ENCODE measurements at places on chromosomes 16 and 17.

GRCh38 chr17:19004421-19005136 lies at the start of gene FAM83G:
TSS of gene FAM83G (minus strand) at chr17:19004764. CDS start at chr17:19004041, 723 bp downstream.
- DNase-seq = peak; percentile 32

- no peak for DNase-seq
Observed at GRCh38 chr17:29237476-29238132, 9.1 kb upstream of the CRYBA1 start.

DNA sequence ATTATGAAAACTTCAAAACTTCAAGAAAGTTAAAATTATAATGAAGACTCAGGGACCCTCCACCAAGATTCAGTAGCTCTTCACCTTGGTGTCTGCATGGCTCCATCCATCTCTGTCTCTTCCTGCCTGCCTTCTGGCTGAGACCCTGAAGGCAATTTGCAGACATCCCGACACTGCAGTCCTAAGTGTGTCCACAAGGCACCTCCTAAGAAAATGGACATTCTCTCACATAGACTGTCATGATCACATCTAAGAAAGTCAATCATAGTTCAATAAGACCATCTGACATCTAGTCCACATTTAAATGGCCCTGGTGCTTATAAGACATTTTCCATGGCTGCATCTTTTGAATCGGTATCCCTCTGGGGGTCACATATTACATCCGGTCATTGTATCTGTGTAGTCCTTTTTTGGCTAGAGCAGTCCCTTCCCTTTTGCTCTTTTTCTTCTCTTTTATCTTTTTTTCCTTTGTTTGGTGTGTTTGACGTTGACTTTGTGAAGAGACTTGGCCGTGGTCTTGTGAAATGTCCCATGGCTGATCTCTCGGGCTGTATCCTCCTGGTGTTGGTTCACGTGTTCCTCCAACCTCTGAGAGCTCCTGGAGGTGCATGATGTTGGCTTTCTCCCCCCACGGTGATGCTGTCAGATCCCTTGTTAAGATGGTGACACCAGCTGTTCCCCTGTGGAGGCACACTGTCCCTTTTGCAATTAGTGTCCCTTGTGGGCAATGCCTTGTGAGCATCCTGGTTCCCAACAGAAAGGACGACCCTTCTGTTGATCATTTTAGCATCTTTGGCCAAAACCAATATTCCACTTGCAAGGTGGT lies 5.0 kb upstream of the TNFRSF13B start:
- no peak for DNase-seq

- no peak for DNase-seq
Observed at GRCh38 chr16:13944816-13945215, 24.9 kb downstream of the ERCC4 start.

DNA sequence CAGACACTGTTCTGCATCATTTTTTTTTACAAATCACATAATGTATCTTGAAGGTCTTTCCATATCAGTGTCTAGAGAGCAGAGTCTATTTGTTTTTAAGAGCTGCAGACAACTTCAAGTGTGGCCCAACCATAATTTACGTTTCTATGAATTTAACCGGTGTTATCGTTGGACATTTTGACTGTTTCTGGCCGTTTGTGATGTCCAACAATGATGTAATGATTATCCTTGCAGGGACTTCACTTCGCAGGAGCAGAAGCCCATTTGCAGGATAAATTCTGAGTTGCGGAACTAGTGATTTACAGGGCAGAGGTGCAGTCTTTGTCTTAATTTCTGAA lies 26.9 kb upstream of the HLF start:
- no peak for DNase-seq

GRCh38 chr17:44424828-44425461 lies 35.5 kb upstream of the ITGA2B start:
- DNase-seq = no peak

DNA sequence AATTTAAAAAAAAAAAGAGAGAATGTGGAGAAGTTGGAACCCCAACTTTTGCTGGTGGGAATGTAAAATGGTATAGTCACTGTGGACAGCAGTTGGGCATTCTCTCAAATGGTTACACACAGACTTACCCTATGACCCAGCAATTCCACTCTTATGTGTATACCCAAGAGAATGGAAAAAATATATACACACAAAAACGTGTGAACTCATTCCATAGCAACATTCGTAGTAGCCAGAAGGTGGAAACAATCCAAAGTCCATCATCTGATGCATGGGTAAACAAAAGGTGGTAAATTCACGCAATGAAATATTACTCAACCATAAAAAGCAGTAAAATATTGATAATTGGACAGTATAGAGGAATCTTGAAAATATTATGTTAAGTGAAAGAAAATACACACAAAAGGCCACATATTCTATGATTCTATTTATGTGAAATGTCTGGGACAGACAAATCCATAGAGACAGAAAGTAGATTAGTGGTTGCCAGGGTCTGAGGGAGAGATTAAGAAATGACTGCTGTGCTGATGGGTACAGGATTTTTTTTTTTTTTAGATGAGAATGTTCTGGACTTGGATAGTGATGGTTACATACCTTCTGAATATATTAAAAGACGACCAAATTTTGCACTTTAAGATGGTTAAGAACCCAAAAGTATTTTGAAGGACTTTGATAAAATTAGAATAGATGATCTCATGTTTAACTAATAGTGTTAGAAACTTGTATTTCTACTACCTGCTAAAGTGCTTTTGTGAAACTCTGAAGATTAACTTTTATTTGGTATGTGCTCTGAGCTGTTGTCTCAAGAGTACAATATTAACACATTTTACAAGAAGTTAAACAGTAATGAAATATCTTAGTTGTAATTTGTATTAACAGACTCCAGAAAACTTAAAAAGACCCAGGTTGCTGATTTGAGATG lies 60.9 kb downstream of the MRTFB start:
- no peak for DNase-seq

DNA sequence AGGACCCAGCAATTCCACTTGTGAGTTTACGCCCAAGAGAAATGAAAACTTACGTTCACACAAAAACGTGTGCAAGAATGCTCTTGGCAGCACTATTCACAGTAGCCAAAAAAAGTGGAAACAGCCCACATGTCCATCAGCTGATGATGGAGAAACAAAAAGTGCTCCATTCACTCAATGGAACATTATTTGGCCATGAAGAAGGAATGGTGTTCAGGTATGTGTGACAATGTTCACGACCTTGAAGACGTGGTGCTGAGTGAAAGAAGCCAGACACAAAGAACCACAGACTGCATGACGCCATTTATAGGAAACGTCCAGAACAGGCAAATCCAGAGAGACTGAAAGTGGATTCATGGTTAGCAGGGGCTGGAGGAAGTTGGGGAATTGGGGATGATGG lies 84.9 kb downstream of the ZDHHC7 start:
- no peak for DNase-seq

DNA sequence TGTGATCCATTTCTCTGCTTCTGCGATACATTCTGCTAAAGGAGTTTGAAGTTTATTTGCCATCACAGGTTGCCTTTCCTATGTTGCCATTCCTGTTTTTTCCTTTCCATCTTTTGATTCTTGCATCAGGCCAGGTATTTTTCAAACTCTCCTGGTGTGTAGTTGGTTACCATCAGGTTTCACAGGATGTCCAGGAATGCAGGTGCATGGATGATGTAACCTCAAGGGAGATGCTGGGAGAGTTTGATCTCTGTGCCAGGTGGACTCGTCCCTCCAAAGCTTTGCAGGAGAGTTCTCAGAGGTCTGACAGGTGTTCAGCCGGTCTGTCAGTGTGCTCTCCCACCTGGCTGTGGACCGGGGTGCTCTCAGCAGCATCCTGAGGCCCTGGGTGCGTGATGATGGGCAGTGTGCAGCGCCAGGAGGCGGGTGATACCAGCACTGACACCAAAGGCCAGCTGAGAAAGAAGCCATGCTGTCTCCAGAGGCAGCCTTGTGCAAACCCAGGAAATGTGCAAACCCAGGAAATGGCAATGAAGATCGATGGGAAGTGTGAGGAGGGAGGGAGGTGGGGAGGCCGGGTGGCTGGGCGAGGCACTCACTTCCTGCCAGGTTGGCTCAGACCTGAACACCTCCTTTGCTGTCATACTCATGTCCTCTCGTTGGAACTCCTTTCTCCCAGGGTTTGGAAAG lies 1.7 kb downstream of the ATP2C2 start:
- no peak for DNase-seq

- no peak for DNase-seq
Observed at GRCh38 chr17:82400830-82401229, 17.3 kb upstream of the HEXD start.

GRCh38 chr16:49899991-49900695 lies 44.2 kb upstream of the ZNF423 start:
- no peak for DNase-seq

DNA sequence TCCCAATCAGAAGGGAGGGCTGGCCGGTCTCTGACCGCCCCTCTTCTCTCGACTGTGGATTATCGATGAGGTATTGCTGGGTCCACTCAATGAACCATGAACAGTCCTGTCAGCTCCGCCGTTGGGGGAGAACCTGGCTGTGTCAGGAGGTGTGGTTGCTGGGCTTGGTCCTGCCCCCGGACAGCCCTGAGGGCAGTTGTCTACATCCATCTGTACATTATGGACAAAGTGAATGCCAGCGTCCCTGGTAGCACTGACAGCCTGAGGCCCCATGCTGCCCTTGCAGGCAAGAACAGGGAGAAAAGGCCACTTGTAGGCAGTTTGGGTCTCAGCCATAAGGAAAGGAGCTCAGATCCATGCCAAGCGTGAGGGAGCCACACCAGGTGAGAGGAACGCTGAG lies 38.9 kb downstream of the ST3GAL2 start:
- DNase-seq = no peak

DNA sequence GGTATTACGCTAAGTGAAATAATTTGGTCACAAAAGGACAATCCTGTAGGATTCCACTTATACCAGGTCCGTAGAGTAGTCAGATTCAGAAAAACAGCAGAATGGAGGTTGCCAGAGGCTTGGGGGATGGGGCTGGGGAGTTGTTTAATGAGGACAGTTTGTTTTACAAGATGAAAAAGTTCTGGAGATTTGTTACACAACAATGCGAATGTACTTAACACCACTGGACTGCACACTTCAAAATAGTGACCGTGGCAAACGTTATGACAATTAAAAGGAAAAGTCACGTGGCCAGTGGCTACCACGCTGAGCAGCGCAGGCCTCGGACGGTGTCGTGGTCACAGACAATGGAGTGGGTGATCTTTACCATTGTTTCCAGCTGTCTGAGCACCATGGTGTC lies 338.1 kb downstream of the SEC14L1 start:
- no peak for DNase-seq

DNA sequence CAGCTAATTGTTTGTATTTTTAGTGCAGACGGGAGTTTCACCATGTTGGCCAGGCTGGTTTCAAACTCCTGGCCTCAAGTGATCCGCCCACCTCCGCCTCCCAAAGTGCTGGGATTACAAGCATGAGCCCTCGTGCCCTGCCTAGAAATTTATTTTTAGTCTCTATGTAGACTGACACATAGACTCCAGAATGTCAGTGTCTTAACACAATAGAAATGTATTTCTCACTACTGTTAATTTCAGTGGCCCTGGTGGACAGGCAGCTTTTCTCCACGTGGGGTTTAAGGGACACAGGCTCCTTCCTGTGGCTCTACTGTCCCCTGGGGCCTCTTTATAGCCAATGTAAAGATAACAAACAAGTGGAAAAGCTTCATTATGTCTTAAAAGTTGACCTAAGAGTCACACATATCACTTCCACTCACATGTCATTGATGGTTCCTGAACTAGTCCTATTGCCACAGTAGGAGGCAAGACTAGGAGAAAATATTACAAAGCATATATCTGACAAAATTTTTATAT lies 43.8 kb downstream of the COPRS start:
- no peak for DNase-seq

DNA sequence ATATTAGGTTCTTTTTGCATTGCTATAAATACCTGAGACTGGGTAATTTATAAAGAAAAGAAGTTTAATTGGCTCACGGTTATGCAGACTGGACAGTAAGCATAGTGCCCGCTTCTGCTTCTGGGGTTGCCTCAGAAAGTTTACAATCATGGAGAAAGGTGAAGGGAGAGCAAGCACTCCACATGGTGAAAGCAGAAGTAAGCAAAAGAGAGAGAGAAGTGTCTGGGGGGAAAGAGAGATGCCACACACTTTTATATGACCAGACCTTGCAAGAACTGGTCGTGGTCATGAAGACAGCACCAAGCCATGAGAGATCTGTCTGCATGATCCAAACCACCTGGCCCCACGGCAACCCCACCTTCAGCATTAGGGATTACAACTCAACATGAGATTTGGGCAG lies 45.4 kb downstream of the KCNJ16 start:
- no peak for DNase-seq

GRCh38 chr16:73031155-73031866 lies 16.6 kb downstream of the ZFHX3 start:
- DNase-seq = no peak

DNA sequence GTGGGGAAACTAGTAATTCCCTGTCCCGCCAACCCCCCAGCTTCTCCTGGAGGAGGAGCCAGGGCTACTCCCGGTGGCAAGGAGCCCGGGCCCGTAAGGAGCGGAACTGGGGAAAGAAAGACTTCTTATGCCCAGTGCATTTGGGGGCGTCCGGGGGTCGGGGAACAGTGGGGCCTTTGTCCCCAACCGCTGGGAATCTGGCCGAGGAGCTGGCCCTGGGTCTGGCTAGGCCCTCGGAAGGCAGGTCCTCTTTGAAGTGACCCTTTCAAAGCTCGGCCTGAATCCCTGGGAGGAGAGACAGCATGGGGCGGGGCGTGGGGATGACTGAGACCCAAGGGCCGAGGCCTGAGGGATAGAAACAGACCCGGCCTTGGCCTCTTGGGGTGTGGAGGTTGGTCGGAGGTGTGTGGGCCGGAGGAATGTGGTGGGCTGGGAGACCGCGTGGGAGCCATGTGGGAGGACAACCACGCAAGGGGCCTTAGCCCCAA lies 6.0 kb downstream of the ARHGAP23 start:
- DNase-seq = no peak

DNA sequence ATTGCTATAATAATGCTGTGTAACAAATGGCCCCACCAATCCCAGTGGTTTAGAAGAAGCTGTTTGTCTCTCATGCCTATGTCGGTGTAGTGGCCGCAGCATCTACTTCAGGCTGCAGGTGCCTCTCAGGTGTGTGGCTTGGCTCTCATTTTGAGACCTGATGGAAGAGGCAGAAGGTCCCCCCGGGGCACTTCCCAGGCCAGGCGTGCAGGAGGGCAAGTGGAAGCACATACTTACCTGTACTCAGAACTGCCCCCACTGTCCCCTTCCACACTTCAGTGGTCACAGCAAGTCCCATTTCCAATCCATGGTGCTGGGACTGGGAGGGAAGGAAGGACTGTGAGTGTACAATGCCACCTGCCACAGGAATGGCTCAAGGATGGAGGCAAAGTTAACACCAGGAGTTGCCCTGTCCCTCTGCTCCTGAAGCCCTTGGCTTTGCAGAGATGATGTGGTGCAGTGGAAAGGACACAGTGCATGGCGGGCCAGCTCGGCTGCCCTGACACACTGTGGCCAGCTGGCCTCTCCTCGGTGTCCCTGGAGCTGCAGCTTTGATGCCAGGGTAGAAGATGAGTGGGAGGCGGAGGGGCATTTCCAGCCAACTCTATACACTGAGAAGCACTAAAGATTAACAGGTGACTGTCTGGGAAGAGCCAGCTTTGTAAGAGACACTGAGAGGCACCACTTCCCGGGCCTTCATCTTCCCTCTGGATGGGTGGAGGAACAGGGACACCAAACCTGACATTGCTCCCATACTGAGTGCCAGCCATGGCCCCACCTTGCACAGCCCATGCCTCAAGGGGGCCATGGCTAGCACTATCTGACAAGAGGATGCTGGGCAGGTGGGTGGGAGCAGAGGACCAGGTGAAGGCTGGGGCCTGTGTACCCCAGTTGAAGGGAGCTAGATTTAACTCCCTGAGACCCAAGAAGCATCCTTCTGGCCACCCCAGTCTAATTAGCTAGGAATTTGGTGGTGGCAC lies 105.9 kb downstream of the METRNL start:
- no peak for DNase-seq

- no peak for DNase-seq
Observed at GRCh38 chr17:56441308-56441707, 152.2 kb upstream of the NOG start.

All from endothelial cell (in vitro differentiated cells).